ENCODE measurements at places on chromosomes 12 and 14.

DNA sequence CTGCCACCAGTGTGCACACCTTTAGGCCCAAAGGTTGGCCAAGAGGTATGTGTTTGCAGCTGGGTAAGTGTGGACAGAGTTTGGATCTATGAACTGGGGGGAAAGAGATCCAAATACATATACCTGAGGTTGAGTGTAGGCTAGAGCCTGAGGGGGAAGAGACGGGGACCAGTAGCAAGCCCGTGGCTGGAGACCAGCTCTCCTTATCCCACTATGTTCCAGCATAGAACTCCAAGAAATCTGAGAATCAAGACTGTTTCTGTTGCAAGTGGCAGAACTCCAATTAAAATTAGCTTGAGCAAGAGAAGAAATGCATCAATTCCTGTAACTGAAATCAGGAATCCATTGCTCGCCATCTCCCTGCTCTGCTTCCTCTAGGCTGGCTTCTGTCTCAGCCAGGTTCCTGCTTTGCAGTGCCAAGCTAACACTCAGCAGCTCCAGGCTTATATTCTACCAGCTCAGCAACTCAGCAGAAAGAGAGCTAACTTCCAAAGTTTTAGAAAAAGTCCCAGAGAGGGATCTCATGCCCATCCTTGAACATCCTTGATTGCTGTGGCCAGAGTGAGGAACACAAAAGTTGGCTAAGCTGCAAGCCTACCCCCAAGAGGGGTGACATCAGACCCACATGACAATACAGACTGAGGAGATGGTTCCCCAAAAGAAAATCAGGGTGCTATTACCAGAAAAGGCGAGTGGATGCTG, 1.5 kb upstream of the PCK2 start:
- DNase-seq = no peak

GRCh38 chr14:58992935-58993334, 195.5 kb upstream of the DAAM1 start:
- peak; percentile 42 for DNase-seq

DNA sequence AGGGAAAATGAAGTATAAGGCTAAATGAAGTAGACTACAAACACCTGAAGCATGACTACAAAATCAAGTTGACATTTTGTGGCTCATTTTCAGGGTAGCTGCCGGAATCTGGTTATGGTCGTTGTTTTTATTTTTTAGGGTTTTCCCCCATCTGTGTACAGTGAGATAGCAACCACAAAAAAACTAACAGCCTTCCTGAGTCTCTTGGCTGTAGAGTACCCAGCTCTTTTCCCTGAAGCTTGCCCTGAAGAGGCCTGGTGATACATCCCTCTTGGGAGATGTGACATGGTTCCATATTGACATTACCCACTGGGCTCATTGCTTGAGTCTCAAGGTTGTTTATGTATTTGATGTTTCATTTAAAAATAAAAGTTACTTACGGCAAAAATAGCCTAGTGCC, 424.0 kb downstream of the ZFP36L1 start:
- DNase-seq = no peak

DNA sequence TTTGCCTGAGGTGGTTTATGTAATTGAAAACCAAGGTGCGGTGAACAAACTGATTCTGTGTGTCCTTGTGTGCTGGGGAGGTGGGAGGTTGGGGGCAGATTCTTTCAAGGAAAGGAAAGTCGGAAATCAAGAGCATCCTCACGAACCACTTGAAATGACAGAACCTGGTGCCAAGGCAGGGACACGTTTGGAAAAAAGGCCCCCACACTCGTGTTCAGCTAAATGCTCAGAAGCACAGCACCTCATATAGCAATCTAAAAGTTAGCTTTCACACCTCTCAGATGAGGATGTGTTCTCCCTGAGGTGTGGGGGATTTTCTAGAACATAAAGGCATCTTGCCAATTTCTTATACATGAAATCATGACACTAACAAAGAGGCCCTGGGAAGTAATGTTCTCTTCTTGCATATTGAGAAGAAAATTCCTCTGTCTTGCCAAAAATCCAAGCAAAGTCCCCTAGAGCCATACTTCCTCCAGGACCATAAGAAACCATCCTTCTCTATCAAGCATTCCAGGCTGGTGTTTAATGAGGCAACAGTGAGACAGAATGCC, 119.6 kb downstream of the PLXNC1 start:
- DNase-seq = no peak

- no peak for DNase-seq
Measured at GRCh38 chr12:89160716-89161123, 191.6 kb downstream of the DUSP6 start.

- no peak for DNase-seq
Measured at GRCh38 chr12:65941388-65941787, 117.1 kb downstream of the HMGA2 start.

- DNase-seq = no peak
Measured at GRCh38 chr12:94481734-94482133, 22.1 kb upstream of the CEP83 start.

DNA sequence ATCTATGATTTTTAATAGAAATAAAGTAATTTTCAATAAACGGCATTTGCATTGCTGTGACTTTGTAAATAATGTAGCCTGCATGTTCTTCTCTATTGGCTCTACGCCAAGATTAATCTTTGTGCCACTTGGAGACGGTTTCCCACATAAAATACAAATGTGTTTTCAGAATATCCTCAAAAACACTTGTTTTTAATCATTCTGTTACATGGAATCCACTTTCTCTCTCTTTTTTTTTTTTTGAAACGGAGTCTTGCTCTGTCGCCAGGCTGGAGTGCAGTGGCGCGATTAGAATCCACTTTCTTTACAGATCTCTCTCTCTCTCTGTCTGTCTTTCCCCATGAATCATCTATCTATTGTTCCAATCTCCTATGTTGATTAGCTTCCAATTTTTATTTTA, 22.8 kb upstream of the SSPN start:
- no peak for DNase-seq

- DNase-seq = no peak
Measured at GRCh38 chr12:63841011-63841410, 3.5 kb upstream of the SRGAP1 start.

GRCh38 chr12:94769047-94769420, 118.7 kb upstream of the TMCC3 start:
- no peak for DNase-seq

GRCh38 chr12:90163975-90164374, 455.3 kb upstream of the ATP2B1 start:
- no peak for DNase-seq

- DNase-seq = no peak
Measured at GRCh38 chr14:50910495-50911420, 33.5 kb downstream of the PYGL start.

GRCh38 chr12:77678621-77679020, 152.1 kb upstream of the NAV3 start:
- DNase-seq = peak; percentile 34

DNA sequence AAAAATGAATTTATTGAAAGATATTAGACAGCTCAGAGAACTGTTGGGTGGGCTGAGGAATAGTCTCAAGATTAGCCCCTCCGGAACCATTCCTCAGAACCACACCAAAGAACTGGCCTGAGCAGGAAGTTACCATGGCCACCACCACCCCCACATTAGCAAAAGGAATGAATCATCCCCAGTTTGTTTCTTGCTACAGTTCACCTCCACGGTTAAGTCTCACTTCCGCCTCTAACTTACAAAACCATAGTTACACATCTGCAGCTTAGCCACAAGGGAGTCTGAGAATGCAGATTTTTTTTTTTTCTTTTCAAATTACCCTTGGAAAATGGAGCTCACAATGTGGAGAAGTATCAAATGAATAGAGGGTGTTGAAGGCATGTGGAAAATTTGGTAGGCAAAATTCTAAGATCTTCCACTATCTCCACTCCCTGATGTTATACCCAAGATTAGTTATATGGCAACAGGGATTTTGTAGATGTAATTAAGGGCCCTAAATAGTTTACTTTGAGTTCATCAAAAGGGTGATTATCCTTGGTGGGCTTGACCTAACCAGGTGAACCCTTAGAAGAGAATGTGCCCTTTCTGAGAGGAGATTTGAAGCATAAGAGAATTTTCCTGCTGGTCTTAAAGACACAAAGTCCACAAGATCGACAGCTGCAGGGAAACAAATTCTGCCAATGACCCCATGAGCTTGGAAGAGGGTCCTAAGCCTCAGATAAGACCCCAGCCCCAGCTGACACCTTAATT, 129.8 kb upstream of the KRR1 start:
- no peak for DNase-seq

- no peak for DNase-seq
Measured at GRCh38 chr14:78170203-78170602, at the start of gene NRXN3. NRXN3 (plus strand) TSS chr14:78170373; CDS start chr14:78243094, 72,721 bp downstream.

All from NCI-H2171 treated with DMSO at 0.1 percent for 48 hours (cell line).